Fibroblast of skin of abdomen (primary cell): ENCODE measurements at places on chromosomes 1 and 21.

- peak; percentile 67 for DNase-seq
Observed at GRCh38 chr1:24294716-24295371, 24.3 kb upstream of the GRHL3 start.

- DNase-seq: no peak
Observed at GRCh38 chr1:99069146-99069545, 64.5 kb upstream of the PLPPR5 start.

- DNase-seq: no peak
Observed at GRCh38 chr1:7703321-7704213, 67.5 kb upstream of the VAMP3 start.

DNA sequence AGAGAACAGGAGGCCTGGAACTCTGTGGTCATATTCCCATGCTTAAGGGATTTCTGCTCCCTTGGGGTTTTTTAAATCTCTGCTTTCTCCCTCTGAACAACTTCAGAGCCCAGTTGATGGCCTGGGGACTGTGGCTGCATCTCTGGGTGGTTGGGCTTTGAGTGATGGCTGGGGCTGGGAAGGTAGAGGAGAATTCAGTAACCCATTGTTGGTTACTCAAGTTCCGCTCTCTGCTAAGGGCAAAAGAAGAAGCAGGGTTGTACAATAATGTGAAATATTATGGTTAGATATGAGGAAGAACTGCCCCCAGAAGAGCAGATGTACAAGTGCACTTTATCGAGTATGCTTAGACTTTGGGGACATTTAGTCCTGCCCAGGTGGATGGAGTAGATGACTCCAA, 72.1 kb upstream of the CNTN2 start:
- no peak for DNase-seq

DNA sequence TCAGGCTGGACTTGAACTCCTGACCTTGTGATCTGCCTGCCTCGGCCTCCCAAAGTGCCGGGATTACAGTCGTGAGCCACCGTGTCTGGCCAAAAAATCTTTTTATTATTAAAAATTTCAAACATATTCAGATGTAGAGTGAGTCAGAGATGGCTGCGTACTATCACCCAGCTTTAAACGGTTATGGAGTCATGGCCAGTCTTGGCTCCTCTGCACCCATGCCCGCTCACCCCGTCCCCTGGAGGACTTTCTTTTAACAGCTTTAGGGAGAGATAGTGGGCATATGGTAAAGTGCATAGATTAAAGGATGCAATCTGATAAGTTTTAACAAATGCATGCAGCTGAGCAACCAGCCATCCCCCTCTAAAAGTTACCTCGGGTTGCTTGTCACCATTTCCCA, 51.8 kb downstream of the TNFRSF8 start:
- DNase-seq: no peak

DNA sequence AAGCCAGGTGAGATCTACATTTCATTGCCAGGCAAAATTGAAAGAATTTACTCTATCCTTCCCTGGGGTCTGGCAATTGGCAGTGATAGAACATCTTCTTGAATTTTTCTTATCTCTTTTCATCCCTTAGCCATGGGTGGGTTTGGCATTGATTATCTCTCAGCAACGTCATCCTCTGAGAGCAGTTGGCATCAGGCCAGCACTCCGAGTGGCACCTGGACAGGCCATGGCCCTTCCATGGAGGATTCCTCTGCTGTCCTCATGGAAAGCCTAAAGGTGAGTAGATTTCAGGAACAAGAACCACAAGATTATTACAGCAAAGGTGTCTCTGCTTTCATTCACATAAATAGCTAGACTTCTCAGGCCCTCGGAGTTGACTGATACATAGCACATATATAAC, 39.3 kb downstream of the NCF2 start:
- DNase-seq: no peak

- no peak for DNase-seq
Observed at GRCh38 chr1:236550961-236551851, 27.4 kb downstream of the LGALS8 start.

DNA sequence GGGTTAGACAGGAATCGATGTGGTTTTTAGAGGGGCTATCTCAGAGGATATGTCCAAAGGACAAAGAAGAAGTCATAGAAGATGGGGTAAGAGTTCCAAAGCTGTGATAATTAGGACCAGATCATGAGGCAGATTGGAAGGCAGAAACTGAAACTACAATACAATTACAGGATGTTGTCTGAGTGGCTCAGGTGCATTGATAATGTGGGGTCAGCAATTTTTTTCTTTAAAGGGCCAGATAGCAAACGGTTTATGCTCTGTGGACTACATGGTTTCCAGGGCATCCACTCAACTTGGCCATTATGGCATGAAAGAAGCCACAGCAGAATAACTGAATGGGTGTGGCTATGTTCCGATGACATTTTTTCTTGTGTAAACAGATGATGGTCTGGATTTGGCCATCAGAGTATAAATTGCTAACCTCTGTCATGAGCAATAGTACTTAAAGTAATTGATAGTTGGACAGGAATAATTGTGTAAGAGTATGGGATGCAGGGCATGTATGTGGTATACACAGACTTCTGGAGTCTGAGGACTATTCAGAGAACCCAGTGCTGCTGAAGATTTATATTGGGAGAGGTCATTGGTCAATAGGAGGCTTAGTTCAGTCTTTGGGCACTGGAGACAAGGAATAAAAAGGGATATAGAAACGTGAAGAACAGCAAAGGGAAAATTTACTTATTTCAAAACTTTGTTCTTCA, 198.4 kb upstream of the ADGRL4 start:
- DNase-seq: no peak

DNA sequence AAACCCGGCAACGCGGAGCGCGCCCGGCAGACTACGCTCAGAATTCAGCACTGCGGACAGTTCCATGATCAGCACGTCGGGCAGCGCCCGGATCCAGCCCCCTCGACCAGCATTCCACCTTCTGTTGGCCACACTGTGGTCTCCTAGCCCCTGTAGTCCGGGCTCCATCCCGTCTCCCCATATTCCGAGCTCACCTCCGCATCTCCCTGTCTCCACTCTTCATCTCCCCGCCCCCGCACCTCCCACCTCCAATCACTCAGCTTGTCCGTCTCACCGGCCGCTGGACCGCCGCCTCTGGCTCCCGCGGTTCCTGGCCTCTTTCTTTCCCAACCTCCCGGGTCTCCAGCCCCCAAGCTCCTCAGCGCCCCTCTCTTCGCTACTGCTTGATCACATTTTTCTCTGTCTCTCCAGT, 500 bp downstream of the EPHA10 start:
- DNase-seq: peak; percentile 39

GRCh38 chr1:204493145-204493983, 1.2 kb downstream of the PIK3C2B start:
- DNase-seq: peak; percentile 52

DNA sequence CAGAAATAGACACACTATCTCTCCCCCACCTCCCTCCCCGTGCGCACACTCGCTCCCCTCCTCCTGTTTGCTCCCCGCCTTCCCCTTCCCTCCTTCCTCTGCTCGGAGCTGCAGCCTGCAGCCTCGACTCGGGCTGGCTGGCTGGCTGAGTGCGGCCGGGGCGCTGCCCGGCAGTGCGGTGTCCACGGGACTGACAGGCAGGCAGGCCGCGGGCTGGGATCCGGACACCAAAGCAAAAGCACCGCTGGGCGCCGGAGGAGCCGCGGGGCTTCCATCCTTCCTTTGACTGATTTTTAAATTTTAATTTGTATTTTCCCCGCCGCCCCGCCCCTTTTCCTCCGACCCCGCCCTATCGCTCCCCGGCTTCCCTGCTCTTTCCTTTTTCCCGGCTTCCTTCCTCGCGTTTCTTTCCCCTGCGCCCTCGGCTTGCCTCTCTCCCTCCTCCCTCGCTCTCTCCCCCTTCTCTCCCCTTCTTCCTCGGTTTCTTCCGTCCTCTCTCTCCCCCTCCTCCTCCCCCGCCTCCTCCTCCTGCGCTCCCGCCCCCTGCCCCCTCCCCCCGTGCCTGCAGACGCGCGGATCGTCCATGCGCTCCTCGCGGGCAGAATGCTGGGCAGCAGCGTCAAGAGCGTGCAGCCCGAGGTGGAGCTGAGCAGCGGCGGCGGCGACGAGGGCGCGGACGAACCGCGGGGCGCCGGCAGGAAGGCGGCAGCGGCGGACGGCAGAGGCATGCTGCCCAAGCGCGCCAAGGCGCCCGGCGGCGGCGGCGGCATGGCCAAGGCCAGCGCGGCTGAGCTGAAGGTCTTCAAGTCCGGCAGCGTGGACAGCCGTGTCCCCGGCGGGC, 109.4 kb downstream of the NAV1 start:
- DNase-seq: peak; percentile 80

DNA sequence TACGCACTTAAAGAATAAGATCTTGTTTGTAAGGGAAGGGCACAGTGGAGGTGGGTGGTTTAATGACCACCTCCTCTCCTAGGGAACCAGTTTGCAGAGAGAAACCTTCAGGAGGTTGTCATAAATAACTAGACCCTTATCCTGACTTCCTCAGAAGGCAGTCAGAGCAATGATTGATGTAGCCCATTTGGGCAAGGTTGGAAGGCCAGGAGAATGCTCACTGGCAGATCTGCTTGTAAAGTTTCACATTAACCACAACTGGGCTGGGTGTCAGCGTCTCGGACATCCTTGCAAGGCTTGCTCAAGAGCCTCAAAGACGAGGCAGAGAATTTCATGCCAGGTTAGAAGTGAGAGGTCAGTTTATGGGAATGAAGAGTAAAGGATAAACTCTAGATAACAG, 87.6 kb upstream of the TRABD2B start:
- DNase-seq: no peak

DNA sequence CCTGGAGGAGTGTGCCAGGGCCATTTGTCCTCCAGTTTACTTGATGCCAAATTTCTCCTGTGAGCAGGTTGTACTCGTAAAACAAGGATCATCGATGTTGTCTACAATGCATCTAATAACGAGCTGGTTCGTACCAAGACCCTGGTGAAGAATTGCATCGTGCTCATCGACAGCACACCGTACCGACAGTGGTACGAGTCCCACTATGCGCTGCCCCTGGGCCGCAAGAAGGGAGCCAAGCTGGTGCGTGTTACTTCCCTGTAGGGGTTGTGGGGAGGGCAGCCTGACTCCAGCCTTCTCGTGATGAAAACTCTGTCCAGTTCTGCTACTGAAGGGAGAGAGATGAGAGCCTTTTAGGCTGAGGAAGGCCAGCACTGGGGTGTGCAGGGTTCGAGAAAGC, 2.2 kb downstream of the RPS8 start:
- no peak for DNase-seq

GRCh38 chr1:232017057-232017456, 390.5 kb downstream of the DISC1 start:
- DNase-seq: peak; percentile 56

- DNase-seq: peak; percentile 88
Observed at GRCh38 chr1:243883551-243883950, 33.5 kb upstream of the AKT3 start.

- no peak for DNase-seq
Observed at GRCh38 chr1:8435569-8436071, 117.7 kb downstream of the SLC45A1 start.

- peak; percentile 53 for DNase-seq
Observed at GRCh38 chr1:201346337-201346939, 31.0 kb downstream of the TNNT2 start.

- no peak for DNase-seq
Observed at GRCh38 chr1:61387829-61388228, 305.5 kb downstream of the NFIA start.

GRCh38 chr1:239718571-239718970, 332.2 kb downstream of the CHRM3 start:
- DNase-seq: no peak

DNA sequence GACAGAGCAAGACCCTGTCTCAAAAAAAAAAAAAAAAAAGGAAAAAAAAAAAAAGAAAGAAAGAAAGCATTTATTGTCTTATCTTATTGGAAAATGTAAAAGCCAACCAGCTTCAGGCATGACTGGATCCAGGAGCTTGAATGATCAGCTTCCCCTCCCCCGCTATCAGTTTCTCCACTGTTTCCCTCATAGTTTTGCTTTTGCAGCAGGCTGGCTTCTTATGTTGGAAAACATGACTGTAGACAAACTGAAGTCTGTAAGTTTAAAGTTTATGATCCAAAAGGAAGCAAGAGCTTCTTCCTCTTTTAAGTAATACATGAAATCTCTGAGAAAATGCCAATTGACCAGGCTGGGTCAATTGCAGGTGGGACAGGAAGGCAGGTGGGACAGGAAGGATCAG, 52.2 kb downstream of the FHAD1 start:
- no peak for DNase-seq

DNA sequence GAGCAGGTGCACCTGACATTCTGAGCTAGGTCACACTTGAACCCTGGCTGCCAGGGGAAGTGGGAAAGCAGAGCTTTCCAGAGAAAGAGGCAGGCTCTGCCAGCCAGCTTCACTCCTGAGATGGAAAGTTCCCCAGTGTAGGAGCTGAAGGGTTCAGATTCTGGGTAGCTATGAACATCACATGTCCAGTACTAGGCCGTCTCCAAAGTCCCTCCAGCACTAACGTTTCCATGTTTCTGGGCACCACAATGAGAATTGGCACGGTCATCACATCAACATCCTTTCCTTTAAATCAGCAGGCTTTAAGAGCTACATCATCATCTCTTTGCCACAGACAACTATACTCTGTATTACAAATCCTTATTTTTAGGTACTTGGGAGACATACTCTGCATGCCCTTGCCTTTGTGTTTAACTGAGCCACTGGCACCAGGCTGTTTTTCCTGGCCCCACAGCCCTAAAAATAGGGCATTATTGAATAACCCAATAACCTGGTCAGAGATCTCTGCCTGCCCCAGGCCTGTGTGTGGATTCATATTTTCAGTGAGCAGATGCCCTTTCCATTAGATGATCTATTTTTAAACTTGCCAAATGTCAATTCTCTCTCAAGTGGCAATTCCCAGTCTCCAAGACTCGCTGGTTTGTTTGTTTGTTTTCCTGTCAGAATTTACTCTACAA, 35.4 kb upstream of the USP24 start:
- DNase-seq: no peak

DNA sequence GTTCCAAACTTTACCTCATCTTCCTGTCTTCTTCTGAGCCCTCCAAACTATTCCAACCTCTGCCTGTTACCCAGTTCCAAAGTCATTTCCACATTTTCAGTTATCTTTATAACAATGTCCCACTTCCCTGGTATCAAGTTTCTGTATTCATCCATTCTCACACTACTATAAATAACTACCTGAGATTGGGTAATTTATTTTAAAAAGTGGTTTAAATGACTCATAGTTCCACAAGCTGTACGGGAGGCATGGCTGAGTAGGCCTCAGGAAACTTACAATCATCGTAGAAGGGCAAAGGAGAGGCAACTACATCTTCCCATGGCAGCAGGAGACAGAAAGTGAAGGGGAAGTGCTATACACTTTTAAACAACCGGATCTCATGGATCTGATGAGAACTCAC, 428.5 kb upstream of the RGS18 start:
- DNase-seq: no peak

- peak; percentile 65 for DNase-seq
Observed at GRCh38 chr1:28123461-28123961, 35.1 kb upstream of the EYA3 start.

DNA sequence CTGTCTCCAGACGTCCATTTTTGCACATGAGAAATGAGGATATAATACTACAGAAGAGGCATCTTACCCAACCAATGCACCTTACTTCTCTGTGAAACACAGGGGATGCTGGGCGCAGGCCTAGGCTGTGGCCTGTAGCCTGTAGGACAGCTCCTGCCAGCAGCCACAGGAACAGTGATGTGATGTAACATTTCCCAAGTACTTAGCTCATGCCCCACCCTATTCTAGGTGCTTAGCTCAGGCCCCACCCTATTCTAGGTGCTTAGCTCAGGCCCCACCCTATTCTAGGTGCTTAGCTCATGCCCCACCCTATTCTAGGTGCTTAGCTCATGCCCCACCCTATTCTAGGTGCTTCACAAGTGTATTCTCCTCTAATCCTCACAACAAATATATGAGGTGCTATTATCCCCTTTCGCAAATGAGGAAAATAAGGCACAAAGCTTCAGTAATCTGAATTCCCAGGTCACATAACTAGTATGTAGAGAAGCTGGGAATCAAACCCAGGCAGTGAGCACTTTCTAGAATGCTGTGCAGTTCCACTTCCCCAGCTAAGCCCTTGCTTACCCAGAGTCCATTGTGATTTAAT, 4.6 kb upstream of the NAXE start:
- DNase-seq: no peak
